Dorsolateral prefrontal cortex (tissue), 122 donors: ENCODE measurements at places on chromosomes 1 and 21. TPM values are rescaled to one million over a fixed set of nuclear protein-coding genes. Genes with fewer than 3 reads are reported as not detected.

PRMT6 gene
- 13.3 TPM for total RNA-seq

ROR1 gene
- total RNA-seq, result 4.6 TPM

TAF1A gene
- total RNA-seq, result 8.0 TPM

DSCAM gene
- 23.7 TPM for total RNA-seq

UTS2 gene
- total RNA-seq, result not detected

NCAM2 gene
- 209 TPM for total RNA-seq

EXOSC10 gene
- total RNA-seq, result 77.5 TPM

PHLDA3 gene
- 53.9 TPM for total RNA-seq

LY9 gene
- not detected for total RNA-seq

C1QC gene
- 41.7 TPM for total RNA-seq

CATSPERE gene
- 5.5 TPM for total RNA-seq

SMPDL3B gene
- total RNA-seq, result 1.2 TPM

OR2T35 gene
- 0.31 TPM for total RNA-seq

PDC gene
- not detected for total RNA-seq

DYNLT4 gene
- total RNA-seq, result 0.79 TPM

AGTRAP gene
- 11.5 TPM for total RNA-seq

AMY1A gene
- total RNA-seq, result not detected

CCNL2 gene
- total RNA-seq, result 129 TPM

OR2W3 gene
- 2.9 TPM for total RNA-seq

TMEM82 gene
- total RNA-seq, result not detected

SLC9C2 gene
- 2.1 TPM for total RNA-seq

LDLRAD1 gene
- not detected for total RNA-seq

CLCA1 gene
- total RNA-seq, result not detected

COL9A2 gene
- 64.2 TPM for total RNA-seq

ALPL gene
- total RNA-seq, result 11.2 TPM

TNFSF18 gene
- total RNA-seq, result 0.74 TPM

CRNN gene
- not detected for total RNA-seq

B3GALT5 gene
- total RNA-seq, result 6.2 TPM

GBP7 gene
- total RNA-seq, result not detected

BEST4 gene
- 0.99 TPM for total RNA-seq

CASZ1 gene
- 3.9 TPM for total RNA-seq

TSPEAR gene
- total RNA-seq, result not detected

ASCL5 gene
- total RNA-seq, result 0.47 TPM

LMX1A gene
- total RNA-seq, result not detected

NBPF6 gene
- total RNA-seq, result not detected
